ENCODE measurements at places on chromosomes 1 and 21.
A peak's percentile ranks its signal among the peaks of the same experiment; 100 is the strongest.

GRCh38 chr1:66540434-66541032 is 6.6 kb downstream of the SGIP1 start:
- DNase-seq = peak; percentile 54

- no peak for DNase-seq
These were observed 21.3 kb downstream of the PRDM15 start for GRCh38 chr21:41857771-41858300.

DNA sequence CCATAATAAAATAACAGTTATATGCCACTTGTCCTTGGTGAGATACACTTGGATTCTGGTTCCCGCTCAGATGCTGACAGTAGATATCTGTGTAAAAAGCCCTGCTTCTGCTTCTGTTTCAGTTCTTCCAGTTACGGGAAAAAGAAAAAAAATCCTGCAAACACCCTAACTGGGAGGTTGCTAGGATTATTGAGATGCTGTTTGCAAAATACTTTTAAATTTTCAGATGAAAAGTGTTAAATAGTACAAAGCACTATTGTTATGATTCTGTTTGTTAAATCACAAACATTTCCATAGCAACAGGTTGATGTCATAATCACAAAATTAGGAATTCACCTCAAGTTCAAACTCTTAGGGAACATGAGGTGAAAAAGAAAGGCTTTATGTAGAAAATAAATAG is 232.3 kb downstream of the HMCN1 start:
- no peak for DNase-seq

GRCh38 chr1:31707711-31708110 is 3.9 kb upstream of the COL16A1 start:
- DNase-seq = peak; percentile 38

DNA sequence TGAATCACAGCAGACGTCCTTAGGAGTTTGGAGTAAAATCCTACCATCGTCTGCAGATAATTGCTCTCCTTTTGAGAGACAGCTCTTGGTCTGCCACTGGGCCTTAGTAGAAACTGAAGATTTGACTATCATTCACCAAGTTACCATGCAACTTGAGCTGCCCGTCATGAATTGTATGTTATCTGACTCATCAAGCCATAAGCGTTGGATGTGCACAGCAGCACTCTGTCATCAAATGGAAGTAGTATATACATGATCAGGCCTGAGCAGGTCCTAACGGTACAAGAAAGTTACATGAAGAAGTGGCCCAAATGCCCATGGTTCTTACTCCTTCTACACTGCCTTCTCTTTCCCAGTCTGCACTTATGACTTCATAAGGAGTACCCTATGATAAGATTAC is 317.8 kb downstream of the GPATCH2 start:
- DNase-seq = no peak

GRCh38 chr1:44405798-44406736 is 1.0 kb downstream of the RNF220 start:
- peak; percentile 23 for DNase-seq

DNA sequence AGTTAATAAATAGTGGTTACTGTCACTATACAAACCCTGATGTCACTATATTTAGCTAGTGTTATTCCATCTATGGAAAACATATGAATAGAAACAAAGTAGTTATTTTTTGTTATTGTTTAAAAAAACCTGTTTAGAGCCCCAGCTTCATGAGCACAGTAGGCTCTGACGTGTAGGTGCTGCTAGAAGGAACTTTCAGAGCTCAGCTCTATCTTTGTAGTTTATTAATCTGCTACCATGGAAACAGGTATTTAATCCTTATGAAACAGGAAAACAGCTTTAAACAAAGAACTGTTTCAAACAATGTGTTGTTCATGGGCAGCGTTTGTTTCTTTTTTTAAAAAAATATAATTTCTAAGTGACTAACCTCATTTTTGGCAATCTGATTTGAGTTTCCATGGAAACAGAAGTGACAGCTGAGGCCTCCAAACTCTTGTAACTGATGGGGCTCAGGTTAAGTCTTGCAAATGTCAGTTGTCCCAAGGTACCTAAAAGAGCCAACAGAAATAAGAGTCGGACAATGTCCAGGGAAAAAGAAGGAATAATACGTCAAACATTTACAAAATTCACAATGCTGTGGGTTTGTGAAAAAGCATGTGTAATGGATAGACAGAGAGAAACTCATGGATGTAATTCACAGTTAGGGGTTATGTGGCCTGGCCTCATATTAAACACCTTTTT is 162.0 kb upstream of the C21orf91 start:
- no peak for DNase-seq

- peak; percentile 22 for DNase-seq
These were observed 838 bp upstream of the DISP1 start for GRCh38 chr1:222813866-222814535.

- no peak for DNase-seq
These were observed 3.6 kb upstream of the TMEM54 start for GRCh38 chr1:32904797-32905196.

DNA sequence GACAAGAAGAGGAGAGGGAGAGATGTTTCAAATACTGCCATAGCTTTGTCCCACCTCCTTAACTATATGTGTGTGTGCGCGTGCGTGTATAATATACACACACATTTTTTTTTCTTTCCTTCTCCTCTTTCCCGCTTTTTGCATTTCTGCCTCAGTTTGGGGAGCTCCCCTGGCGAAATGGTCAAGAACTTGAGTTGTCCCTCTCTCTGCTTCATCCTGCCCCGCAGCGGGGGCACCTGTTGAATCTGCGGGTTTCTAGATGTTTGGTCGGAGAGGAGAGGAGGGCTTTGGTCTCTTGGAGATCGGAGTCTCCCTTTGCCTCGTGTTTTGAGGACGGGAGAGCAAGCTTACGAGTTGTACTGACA is 504 bp downstream of the SCCPDH start:
- peak; percentile 50 for DNase-seq

GRCh38 chr1:5373281-5373680 is 618.9 kb downstream of the NPHP4 start:
- DNase-seq = no peak

DNA sequence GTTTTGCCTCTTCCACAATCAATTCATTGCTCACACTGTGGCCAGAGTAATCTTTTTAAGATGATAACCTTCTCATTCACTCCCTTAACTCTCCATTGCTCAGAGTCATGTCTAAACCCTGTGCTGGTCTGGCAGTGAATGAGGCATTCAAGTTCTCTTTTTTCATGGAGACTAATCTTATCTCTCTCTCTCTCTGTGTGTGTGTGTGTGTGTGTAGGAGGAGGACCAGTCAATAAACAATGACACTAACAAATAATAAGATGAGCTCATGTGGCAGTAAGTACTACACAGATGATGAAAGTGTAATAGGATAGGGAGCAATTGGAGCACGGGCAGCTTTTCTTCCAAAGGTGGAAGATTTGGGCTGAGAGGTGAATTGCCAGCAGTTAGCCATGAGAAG is 122.0 kb upstream of the B3GALT2 start:
- DNase-seq = no peak

DNA sequence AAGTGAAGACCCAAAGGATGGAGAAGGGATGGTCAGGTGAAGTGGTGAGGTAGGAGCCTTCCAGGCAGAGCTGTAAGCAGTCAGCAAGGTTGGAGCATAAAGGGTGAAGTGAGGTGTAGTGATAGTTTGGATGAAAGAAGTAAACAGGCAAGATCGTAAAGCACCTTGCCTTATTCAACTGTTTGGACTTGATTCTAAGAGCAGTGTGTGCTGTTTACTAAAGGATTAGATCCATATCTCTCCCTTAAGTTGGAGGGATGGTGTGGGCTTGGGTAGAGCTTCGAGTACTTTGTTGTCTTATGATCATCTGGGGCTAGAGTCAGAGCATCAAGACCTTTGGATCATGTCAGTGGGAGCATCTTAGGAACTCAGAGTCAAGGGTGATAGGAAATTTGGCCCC is 39.8 kb upstream of the CD34 start:
- DNase-seq = no peak

GRCh38 chr1:47417170-47418044 is 1.3 kb downstream of the FOXE3 start:
- DNase-seq = no peak

DNA sequence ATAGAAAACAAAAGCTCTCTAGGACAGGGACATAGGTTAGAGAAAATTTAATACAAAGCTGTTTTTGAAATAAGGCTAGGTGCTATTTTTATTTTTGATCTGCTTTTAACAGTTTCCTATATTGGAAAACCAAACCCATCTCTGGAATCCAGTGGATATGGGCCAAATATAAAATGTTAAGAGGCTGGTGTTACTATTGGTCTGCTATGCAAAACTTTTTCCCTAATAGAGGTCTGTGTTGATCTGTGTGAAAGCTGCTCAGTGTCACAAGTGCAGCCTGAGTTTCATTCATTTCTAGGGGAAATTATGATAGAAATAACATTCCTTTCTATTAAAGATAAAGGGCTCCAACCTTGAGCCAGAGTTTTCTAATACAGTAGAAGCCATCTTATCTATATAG is 116.4 kb downstream of the OLFML2B start:
- no peak for DNase-seq

DNA sequence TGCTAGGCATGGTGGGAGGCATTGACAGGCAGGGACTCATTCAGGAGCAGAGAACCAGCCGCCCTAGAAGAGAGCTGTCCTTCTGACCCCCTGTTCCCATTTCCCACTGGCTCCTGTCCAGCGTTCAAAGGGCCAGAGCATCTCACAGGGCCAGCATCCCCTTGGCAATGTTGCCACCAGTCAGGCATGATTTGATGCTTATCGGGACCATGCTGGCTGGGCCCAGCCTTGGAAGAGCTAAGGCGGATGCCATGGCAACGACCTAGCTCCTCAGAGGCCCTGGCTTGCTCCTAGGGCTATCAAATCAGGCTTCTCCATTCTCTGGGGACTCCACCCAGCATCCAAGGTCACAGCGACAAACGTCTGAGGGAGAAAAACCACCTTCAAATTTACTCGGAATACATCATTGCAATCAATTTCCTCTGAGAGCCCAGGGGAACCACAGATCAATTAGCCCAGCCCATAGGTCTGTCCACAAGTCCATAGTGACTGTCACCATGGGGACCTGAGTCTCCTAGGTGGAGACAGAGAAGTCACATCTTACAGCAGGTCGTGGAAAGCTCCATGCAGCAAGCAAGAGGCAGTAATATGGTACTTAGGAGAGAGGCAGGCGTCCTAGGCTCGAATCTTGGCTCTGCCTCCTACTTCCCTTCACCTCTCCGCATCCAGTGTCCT is 14.1 kb upstream of the VWA5B1 start:
- no peak for DNase-seq

GRCh38 chr1:204319462-204319861 is 40.3 kb downstream of the PLEKHA6 start:
- peak; percentile 67 for DNase-seq

DNA sequence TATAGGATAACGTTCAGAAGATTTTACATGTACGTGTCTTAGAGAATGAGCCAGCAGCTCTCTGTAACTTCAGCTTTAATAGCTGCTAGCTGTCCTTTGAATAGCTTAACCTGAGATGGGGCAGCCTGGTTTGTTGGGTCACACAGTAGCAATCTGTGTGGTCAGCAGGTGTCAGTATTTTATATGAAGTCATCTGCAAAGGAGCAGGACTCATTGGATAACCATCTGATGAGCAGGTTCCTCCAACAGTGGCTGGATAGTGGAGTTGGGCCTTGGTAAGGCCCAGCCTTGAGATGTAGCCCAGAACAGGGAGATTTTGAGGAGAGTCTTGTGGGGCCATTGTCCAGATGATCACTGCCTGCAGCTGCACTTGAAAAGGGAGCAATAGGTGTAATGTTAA is 6.4 kb downstream of the GSTM5 start:
- DNase-seq = peak; percentile 29

GRCh38 chr1:202193614-202194327 is at the start of gene LGR6:
TSS of gene LGR6 (plus strand) at chr1:202193799. CDS start at chr1:202193990, 191 bp downstream.
- no peak for DNase-seq

Data from RCC 7860 (cell line).